Epithelial cell of proximal tubule (primary cell): ENCODE measurements at places on chromosomes 4 and X. TPM values are rescaled to one million over a fixed set of nuclear protein-coding genes. Genes with fewer than 3 reads are reported as not detected.

USP17L30 gene
- not detected in 2 replicates for total RNA-seq

HSFX3 gene
- not detected in 2 replicates for total RNA-seq

BMPR1B gene
- 2.0 TPM in 2 replicates for total RNA-seq

PPA2 gene
- 71.3 and 156 TPM in 2 replicates for total RNA-seq

GRCh38 chrX:85378461-85378860, 1.0 kb downstream of the POF1B start:
- no peak for DNase-seq

GRCh38 chr4:25930731-25931354, 16.8 kb downstream of the SMIM20 start:
- DNase-seq = no peak

GRCh38 chr4:46441136-46441859, 51.4 kb upstream of the GABRA2 start:
- DNase-seq = no peak

DNA sequence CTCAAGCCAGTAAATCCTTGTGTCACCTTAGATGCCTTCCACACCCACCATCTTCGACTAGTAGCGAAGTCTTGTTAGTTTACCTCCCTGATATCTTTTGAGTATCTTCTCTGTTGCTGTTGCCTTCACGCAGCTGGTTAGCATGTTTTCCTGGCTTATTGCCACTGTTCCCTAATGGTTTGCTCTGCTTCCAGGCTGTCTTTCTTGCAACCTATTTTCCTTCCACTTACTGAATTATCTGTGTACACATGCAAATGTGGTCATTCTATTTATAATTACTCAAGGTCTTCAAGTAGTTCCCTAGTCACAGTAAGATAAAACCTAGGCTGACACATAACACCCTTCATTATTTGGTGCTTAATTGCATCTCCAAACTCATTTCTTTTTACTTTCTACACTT, 89.5 kb downstream of the UGT8 start:
- DNase-seq = no peak
